NCI-H774 (cell line): ENCODE measurements at places on chromosomes 5 and 9.

- no peak for DNase-seq
Measured at GRCh38 chr9:137682428-137683105, 63.8 kb downstream of the EHMT1 start.

DNA sequence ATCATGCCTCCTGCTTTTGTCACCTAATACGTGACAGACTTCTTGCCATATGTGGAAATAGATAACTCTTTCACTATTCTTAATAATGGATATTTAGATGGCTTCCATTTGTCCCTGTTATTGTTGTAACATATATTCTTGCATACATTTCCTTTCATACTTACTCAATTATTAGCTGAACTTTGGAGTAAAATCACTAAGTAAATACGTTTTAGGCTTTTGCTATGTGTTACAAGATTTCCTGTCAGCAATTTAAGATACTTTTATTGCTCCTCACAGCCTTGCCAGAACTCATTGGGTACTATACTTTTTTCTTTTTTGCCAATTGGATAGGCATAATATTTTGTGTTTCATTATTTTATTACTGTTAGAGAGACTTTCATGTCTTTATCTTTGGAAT, 26.9 kb downstream of the CCNH start:
- DNase-seq: no peak

DNA sequence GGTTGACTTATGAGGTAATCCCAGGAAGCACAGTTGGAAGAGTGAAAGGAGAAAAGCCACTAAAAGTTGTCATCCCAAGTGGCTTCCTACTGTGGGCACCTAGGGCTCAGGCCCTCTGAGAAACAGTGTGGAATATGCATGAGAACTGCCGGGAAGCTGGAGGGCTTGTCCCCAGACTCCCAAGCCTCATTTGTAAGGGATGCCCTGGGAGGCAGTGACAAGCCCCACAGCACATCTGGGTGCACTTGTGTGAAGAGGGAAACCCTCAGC, 64.5 kb downstream of the SFXN1 start:
- DNase-seq: no peak

DNA sequence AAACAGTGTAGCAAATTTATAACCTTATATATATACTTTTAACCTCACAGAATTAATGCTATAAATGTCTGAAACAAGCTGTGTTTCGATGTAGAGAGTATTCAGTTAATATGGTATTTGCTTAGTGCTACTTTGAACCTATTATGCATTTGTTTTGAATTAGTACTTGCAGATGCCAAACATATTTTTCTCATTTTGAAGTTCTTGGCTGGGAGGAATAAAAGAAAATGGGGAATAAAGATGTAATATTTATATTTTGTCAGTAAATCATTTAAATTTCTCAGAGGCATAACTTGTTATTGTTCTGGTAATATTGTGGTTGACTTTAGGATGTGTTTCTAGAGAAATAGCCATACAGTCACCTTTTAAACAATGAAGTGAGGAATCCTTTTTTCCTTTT, 175.9 kb upstream of the IZUMO3 start:
- DNase-seq: no peak

- DNase-seq: no peak
Measured at GRCh38 chr9:91101611-91102168, 260.0 kb downstream of the AUH start.

GRCh38 chr9:25017779-25018178, 472.1 kb upstream of the IZUMO3 start:
- no peak for DNase-seq

DNA sequence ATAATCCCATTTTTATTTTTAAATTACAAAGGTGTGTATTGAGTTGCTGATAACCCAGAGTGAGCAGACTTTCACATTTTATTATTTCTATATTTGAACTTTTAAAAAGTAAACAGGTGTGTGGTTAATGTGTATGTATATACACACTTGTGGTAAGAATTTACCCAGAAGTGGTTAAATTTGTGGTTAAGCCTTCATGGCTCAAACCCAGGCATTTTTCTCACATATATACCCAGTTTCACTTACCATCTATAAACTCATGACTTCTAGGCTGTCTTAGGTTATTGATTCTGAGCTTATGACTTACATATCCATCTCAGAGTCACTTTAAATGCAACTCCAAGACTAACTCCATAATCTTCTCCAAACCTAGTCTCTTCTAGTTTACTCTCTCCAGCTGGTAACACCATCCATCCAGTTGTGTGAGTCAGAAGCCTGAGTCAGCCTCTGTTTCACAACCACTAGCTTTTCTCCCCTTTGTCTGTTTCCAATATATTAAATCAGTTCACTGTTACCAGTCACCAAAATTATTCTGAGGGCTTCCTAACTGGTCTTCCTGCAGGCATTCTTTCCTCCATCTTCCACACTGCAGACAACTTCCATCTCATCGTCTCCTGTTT, 20.2 kb downstream of the ZBED3 start:
- DNase-seq: no peak

- no peak for DNase-seq
Measured at GRCh38 chr5:168455201-168455600, 31.1 kb upstream of the RARS1 start.
